ENCODE measurements at places on chromosomes 2 and 18.

DNA sequence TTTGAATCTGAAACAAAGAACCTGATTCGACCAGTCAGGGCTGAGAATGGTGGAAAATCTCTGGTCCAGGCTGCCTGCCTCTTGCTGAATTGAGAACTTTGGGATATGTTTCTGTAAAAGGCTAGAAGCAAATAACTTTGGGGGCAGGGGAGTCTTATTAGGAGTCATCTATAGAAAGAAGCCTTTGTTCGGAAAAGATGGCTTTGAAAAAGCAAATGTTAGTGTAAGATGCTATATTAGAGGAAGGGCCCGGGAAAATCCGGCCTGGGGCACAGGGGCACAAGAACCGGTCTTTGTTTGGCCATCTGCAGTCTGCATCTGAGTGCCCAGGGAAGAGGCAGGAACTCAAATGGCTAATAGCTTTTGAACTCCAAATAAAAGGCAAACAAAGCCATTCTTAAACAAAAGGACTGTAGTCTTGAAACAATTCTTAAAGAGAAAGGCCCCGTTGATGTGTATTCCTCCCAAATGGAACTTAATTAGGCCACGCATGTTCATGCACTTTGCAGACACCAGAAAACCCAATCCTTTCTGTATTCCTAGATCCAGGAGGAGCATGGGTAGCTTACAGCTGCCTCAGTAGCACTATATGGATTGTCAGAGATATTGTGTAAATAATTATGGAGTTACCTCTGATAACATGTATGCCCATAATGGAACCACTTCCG is 180.0 kb upstream of the ARL4C start:
- no peak for DNase-seq

DNA sequence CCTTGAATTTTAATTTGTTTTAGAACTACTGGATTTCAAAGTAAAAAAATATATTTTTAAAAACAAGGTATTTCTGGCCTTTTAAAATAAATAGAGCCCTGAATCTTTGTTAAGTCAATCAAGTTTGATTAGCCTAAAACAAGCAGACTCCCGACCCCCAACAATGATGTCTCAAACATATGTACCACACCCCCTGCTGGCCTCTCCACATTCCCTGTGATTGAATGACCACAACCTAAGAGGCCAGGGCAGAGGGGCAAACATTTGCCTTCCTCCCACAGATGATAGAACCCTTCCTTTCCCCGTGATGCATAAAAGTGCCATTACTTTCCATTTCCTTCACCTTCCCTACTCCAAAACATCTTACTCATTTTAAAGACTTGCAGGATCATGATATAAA is 130.9 kb downstream of the STK39 start:
- DNase-seq = no peak

GRCh38 chr2:149068996-149069888 is 30.7 kb downstream of the LYPD6B start:
- DNase-seq = no peak

GRCh38 chr2:232405943-232406510 is 617 bp upstream of the ALPG start:
- no peak for DNase-seq

- DNase-seq = no peak
Observed at GRCh38 chr18:32891130-32891529, 118.3 kb upstream of the KLHL14 start.

DNA sequence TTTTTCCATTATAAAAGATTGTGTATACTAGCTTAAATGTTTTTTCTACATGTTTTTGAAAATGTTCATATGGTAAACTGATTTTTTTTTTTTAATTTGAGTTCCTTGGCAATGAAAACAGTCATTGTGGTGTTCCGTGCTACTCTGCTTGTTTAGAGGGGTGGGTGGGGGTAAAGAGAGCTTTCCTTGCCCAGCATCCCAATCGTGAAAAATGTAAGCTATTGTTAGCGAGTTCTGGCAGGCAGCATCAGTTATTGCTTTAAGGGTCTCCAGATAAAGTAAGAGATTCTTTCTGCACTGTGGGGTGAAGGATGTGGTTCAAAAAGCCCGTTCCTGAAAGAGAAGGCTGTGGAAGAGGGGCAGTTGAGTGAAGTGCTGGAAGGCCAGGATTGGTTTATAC is 118.4 kb downstream of the TANC1 start:
- no peak for DNase-seq

DNA sequence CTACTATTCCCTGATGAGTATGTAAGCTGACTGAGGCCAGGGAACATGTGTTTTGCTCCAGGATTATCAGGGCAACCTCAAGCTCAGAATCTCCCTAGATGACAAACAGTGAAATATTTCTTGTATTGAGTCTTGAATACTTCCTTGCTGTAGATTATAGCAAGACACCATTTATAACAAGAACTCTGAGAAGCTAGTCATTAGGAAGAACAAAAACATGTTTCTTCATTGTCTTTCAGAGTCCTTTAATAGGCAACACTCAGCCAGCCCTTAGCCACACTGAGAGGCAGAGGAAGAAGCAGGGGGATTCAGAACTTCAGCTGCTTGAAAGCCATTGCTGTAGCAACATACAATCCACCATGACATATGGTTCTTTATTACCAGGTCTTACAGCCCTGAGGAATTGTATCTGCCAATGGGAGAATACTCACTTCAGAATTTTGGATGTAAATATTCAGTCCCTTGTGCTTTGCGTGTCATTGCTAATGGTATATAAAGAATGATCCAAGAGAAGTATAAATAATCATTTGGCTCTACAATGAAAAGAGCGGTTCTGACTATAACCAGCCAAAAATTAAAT is 117.5 kb upstream of the NCKAP5 start:
- DNase-seq = no peak

GRCh38 chr2:239824046-239824694 is 201.0 kb downstream of the NDUFA10 start:
- DNase-seq = no peak

DNA sequence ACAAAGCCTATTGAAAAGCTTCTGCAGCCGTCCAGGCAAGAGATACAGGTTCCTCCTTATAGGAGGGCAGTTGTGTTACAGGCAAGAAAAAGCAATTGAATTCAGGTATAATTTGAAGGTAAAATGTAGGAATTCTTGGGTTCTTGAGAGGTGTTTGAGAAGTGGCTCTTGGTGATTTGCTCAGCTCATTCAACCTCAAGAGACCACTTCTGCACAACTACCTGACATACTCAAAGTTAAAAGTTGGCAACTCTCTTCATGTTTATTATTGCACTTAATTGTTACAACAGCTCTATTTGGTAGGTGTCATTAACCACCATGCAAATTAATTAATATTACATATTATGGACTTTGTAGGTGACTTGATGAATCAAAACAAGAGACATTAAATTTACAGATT is 753.2 kb downstream of the ADCYAP1 start:
- DNase-seq = no peak

GRCh38 chr18:50751947-50752346 is 67.9 kb downstream of the MRO start:
- DNase-seq = no peak

GRCh38 chr18:46660957-46661749 is 4.1 kb upstream of the LOXHD1 start:
- DNase-seq = no peak

GRCh38 chr2:219404954-219405353 is 13.2 kb upstream of the DES start:
- no peak for DNase-seq

DNA sequence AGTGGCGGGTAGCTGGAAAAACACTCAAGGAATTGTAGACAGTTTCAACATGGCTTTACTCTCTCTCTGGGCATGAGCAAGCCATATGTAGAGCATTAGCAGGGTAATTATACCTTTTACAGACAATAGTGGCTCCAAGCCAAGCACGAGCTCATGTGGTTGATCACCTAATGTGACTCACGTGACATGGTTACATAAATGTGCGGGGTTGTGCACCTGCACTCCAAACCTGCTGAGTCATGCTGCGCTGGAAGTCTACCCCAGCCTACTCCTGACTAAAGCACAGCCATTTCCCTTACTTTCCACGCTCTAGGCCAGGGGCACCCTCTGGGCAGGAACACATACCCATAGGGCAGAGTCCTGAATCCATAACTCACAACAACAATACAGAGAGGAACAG is 232.8 kb downstream of the MBD5 start:
- DNase-seq = no peak

GRCh38 chr2:69985688-69986087 is 24.3 kb upstream of the ASPRV1 start:
- DNase-seq = no peak

DNA sequence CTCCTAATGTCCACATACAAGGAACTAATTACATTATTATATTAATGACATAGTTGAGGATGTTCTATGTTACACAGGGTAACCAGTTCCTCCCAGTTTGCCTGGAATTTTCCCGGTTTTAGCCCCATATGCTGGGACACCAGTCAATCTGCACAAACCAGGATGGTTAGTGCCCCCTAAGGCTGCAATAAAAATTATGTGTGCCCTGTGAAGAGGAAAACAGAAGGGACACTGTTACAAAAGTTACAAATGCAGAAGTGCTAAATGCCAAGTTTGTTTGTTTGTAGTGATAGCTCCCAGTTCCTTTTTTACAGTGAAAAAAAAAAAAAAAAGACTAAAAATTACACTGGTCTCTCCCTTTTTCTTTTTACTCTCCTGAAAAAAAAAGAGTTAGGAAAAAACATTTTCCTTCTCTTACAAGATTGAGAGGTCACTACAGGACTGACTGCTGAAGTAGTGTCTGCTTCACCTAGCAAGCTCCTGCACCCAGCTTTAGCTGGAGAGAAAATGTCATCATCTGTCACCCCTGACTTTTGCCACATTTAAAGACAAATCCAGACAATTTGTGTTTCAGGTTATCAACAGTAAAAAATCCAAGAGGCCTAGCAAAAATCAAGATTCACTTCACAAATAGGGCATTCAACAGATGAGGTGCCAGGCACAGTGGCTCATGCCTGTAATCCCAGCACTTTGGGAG is 3.2 kb downstream of the ANKRD44 start:
- no peak for DNase-seq

GRCh38 chr18:34158881-34159690 is 65.6 kb downstream of the NOL4 start:
- DNase-seq = no peak

DNA sequence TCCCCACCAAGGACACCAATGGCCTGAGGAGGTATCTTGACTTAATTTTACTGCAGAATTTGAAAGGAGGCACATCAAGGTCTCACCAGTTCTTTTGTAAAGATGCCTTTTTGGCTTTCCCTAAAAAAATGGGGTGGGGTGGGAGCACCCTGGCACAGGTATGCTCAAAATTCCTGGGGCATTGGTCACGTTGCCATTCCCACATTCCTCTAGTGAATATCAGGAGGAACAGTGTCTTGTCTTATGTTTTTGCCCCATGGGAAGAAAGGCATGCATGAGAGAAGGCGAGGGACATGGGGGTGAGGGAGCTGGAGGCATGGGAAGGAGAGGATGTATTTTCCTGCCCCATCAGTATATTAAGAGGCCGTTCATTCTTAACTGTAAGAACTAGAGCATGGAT is 275.3 kb downstream of the CMPK2 start:
- DNase-seq = no peak

DNA sequence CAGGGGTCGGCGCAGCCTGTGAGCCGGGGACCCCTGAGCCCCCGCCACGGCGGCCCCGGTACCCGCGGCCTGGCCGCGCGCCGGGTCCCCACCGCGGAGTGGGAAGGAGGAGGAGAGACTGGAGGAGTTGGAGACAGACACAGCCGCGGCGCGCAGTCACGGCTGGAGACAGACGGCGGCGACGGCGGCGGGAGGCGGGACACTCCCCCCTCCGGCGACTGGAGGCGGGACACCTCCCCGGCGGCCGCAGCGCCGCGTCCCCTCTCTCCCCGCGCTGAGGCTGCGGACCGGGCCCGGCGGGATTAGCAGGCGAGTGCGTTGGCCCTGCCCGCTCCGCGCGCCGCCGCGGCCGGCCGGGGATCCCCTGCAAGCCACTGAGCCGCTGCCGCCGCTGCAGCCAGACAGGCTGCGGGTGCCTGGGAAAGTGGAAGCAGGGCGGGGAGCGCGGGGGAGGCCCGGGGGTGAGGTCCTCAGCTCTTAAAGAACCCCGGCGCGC is 1.0 kb upstream of the LDLRAD4 start:
- no peak for DNase-seq

DNA sequence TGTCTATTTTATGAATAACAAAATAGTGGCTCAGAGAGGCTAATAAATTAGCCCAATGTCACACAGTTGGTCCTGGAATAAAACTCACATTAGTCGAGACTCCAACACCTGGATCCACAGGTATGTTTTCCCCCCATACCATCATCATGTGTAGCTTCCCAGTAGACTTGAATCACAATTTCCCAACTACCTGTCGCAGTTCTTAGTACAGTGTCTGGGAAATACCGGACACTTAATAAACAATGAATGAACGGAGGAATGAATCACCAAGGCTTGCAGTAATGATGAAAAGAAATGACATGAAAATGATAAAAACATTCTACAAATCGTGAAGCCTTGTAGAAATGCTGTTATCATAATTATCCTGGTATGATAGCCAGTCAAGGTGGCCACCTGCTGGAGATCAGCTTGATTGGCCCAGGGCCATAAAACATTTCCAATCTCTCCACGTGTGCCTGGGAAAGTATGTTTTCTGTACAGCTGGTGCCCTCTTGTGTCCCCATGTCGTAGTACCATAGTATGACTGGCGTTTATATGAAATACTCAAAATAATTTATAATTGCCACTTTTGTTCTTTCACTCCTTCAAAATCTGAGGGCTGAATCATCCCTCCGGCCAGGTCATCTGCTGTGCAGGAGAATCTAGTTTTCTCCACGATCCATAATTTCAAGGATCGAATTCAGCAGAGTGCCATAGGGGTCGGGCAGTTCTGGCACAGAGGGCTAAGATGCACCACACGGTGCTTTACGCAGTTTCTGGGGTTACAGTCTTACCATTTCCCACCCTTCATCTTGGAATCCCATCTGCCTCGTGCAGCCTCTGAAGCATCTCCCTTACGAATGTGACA is 95.4 kb downstream of the LAMA1 start:
- DNase-seq = no peak

DNA sequence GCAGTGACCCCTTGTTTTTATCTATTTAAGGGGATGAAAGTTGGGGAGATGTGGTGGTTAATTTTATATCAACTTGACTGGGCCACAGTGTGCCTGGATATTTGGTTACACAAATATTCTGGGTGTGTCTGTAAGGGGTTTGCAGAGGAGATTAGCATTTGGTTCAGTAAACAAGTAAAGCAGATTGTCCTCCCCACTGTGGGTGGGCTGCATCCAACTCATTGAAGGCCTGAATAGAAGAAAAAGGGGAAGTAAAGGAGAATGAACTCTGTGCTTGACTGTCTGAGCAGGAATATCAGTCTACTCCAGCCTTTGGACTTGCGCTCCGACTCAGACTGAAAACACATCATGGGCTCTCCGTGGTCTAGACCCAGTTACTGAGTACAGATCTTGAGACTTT is 80.9 kb downstream of the GCA start:
- no peak for DNase-seq

- no peak for DNase-seq
Observed at GRCh38 chr2:24691806-24692205, 101.4 kb downstream of the PTRHD1 start.
